Thyroid gland (tissue), 4 donors: ENCODE measurements at places on chromosomes 3 and 15. TPM values are rescaled to one million over a fixed set of nuclear protein-coding genes. Genes with fewer than 3 reads are reported as not detected.

Gene CD200
- 13.2 TPM for total RNA-seq

Gene SOX2
- 0.34 TPM for total RNA-seq

GRCh38 chr3:174199696-174200095 is 659.4 kb upstream of the NAALADL2 start:
- DNase-seq, result no peak

Gene RHOV
- not detected for total RNA-seq

Gene POLQ
- 0.17 TPM for total RNA-seq

Gene FAM107A
- 89.9 TPM for total RNA-seq

Gene SERPINI2
- total RNA-seq, result not detected
